Activated T-cell treated with anti-CD3 and anti-CD28 coated beads, Interleukin-2, amount 50 U/mL, for 48 hours (primary cell): ENCODE measurements at places on chromosomes 2 and 18.
A peak's percentile ranks its signal among the peaks of the same experiment; 100 is the strongest.

DNA sequence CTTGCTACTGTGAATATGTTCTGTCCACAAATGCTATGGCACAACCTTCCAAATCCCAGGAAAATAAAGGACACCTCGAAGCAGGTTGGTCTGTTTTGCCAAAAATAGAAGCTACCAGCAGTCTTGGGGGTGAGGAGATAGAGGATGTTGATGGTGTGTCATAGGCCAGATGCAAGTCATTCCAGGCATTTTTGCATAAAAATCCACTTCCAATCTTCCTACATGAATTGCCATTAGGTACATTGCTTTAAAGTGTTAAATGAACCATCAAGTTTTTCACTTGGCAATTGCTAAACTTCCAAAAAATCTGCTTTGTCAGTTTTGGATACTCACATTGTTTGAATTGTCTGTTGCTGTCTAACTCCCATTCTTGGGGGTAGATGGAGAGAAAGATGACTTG lies 295.4 kb downstream of the MYCN start:
- no peak for DNase-seq

- DNase-seq, result no peak
Measured at GRCh38 chr18:63730773-63731172, 28.0 kb downstream of the SERPINB11 start.

GRCh38 chr2:237326266-237327171 lies 87.4 kb downstream of the COL6A3 start:
- DNase-seq, result no peak

DNA sequence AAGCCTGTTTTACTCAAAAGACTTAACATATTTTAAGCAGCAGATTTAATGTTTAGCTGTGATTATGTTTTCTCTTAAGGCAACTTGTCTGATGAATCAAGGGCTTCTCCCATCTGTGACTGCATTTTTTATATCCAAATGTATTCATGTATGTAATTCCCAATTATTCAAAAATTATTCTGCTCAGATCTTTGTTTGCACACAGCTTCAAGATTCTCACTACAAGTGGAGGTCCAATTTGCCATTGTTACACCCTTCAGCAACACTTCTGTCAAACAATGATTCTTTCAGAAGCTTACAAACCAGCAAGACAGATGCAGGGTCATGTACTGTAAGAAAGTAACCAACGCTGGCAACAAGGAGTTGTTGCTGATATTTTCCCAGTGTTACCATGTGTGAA lies 5.9 kb upstream of the LRPPRC start:
- no peak for DNase-seq

GRCh38 chr2:10668402-10669012 lies 21.3 kb downstream of the NOL10 start:
- no peak for DNase-seq

- DNase-seq, result no peak
Measured at GRCh38 chr2:73307720-73308119, 14.4 kb upstream of the EGR4 start.

- peak; percentile 25 for DNase-seq
Measured at GRCh38 chr2:241011296-241011600, 12.8 kb downstream of the SNED1 start.

GRCh38 chr18:54558609-54559585 lies 32.1 kb upstream of the DYNAP start:
- DNase-seq, result no peak

GRCh38 chr2:177998006-177998405 lies 74.6 kb downstream of the PDE11A start:
- no peak for DNase-seq

GRCh38 chr2:240139011-240139441 lies 1.4 kb downstream of the OTOS start:
- no peak for DNase-seq

- DNase-seq, result no peak
Measured at GRCh38 chr2:212157012-212157411, 381.6 kb downstream of the ERBB4 start.

DNA sequence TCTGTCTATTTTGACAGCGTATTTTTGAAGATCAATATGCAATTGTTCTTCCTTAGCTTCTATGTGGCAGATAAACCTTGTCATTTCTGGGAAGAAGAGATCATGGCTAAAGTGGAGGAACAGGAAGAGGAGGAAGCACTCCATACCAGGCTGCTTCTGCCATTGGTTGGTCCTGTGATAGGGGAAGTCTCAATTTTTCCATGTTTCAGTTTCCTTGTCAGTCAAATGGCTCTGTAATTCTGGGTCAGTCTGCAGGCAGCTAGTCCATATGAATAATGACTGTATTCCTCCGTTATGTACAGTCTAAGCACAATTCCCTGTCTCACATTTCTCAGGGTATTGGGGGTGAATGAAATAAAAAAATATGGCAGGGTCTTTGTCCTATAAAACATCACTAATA lies 277.6 kb upstream of the CXCR4 start:
- no peak for DNase-seq

- DNase-seq, result no peak
Measured at GRCh38 chr2:30201990-30202389, 29.3 kb upstream of the LBH start.

DNA sequence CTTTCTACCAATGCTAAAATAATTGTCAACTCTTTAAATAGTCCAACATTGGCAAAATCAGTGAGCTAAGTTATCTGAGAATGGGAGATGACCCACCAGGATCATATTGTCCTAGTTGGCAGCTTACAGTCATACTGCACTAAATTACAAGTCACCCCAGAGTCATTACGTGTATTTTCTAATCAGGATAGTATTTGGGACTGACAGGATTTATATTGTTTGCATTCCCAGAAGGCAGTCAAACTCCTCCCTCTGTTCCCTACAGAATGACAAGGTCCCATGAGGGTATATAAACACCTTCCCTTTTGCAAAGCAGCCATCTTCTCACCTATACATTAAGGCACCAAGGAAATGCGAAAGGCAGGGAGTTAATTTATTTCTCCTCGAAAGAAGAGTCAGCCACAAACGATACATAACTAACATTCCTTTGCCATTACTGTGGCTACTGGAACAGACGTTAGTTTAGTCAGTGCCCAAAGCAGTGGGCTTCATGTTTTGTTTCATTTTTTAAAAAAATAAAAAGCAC lies 125.3 kb downstream of the ANTXR1 start:
- DNase-seq, result no peak

DNA sequence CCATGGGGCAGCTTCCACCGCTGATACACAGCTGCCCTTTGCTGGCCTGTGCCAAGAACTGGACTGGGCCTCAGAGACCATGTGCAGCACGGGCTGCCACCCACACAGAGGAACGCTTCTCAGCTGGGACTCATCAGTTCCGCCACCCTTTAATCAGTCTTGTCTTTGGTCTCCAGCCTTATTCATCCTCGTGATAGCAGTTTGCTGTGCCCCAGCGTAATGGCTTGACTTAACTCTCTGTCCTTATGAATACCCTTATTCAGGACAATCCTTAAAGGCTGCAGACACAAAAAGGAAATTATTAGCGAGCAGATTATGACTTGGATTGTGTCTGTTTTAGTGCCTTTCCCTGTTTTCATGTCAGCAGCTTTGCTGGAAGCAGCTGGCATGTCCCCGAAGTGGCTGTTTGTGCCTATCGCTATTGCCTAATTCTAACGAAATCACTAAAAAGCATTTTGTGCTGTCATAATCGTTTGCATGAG lies 108.9 kb upstream of the DAPL1 start:
- DNase-seq, result no peak

- DNase-seq, result no peak
Measured at GRCh38 chr18:44290366-44290977, 390.2 kb upstream of the SETBP1 start.

DNA sequence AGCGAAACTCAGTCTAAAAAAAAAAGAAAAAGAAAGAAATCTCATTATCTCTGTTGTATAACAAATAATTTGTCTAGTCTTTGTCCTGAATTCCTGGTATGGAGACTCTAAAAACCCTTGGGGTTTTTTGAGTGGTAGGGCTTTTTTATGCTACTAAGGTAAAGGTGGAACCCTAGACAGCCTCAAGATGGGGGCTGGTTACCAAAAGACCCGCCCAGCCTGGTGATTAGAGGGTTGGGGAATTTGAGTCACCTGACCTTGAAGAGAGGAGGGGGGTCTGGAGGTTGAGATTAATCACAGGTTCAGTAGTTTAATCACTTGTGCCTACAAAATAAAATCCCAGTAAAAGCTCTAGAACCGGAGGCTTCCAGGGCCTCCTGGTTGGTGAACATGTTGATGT lies 17.6 kb downstream of the SOWAHC start:
- no peak for DNase-seq

- DNase-seq, result peak; percentile 63
Measured at GRCh38 chr18:76380791-76381405, 114.1 kb downstream of the ZNF516 start.

GRCh38 chr2:102803897-102804217 lies 42.0 kb downstream of the TMEM182 start:
- DNase-seq, result no peak

DNA sequence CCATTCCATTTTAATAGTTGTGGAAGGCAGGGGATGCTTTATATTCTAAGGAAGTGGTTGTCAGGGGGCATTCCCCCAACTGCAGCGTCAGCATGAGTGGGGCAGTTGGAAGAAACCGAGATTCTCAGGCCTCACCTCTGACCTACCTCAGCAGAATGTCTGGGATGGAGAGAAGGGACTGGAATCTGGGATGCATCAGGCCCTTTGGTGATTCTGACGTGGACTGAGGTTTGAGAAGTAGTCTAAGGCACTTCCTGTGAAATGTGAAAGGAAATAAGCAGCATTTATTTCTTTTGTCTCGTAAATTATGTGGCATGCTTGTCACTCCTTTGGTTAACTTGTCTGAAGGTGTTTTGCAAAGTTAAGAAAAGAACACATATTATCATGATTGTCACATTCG lies 540.7 kb upstream of the NETO1 start:
- DNase-seq, result no peak

DNA sequence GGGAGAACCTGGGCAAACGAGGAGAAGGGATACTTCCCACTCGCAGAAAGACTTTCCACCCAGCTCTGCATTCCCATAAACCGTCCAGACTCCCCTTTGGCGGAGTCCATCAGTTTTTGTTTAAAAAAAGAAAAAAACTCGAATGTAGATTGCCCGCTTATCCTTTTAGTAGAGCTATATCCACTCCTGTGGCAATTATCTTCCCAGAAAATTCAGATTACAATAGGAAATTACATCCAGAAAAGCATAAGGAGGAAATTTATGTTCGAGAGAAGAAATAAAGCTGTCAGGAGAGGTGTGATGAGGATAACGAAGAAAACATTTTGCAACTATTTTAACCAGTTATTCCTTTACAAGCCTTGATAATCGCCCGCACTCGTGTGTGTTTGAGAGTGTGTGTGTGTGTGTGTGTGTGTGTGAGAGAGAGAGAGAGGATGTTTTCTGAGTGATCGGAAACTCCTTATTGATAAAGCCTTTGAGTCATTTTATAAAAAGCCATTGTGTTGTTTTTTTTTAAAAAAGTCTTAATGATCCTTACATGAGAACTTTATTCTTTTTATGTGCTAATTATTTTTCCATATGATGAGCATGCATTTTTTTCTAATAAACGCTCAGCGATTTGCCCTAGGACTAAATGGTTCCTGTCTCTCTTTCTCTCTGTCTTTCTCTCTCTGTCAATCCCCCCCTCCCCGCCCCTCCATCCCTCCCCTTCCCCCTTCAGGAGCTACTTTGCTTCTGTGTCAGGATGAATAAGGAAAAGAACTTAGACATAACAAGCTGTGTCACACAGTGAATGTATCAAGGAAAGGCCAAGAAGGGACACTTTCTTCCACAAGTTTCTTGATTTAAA lies 1.1 kb upstream of the PPP3R1 start:
- no peak for DNase-seq

DNA sequence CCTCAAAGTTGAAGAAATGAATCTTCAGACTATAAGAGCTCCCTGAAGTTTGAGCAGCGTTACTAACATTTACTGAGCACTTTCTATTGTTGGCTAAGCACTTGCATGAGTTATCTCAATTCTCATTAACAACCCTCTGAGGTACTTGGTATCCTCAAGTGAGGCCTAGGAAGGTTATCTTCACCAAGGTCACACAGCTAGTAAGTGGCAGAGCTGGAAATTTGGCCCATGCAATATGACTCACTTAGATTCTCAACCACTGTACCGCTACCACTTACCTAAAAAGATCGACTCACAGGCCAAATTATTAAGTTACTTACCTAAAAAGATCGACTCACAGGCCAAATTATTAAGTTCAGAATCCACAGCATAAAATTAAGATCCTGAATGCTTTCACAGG lies 8.7 kb upstream of the METAP1D start:
- no peak for DNase-seq

DNA sequence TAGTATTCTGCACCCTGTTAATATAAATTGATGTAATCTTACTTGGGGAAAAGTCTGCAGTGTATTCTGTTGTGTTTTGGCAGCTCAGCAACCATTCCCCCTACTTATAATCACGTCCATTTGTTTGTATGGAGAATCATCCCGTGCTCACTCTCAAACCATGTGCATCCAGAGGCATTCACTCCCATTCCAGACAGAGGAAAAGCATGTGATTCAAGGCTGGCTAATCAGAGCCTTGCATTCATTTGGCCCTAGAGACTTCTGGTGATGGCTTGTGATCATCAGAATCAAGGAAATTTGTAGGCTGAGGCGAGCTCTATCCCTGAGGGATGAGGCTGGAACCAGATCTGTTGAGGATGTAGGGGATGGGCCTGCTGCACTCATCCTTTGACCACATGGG lies 5.1 kb upstream of the WIPF1 start:
- no peak for DNase-seq

DNA sequence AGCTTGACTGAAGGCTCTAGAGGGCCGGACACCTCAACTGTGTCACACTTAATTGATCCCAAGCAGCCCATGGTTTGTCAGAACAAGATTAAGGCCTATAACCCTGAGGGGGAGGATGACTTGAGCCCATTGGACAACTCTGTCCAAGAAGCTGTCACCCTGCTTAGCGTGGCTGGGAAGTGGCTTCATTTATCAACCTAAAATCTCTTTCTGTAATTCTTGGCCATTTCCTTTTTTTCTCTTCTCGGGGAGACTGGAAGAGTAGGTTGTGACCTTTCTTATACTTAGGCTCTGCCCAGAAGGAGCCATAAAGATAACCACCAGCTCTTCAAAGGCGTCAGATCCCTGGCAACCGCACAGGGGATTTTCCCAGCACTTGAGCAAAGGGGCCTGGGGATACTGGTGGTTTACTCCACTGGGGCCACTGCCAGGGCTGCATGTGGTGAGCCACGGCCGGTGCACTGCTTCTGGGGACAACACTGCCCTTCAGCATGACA lies 265.5 kb downstream of the CYRIA start:
- no peak for DNase-seq

- DNase-seq, result no peak
Measured at GRCh38 chr2:39684464-39684863, 18.7 kb downstream of the TMEM178A start.
